ENCODE measurements at places on chromosomes 6 and 20.

DNA sequence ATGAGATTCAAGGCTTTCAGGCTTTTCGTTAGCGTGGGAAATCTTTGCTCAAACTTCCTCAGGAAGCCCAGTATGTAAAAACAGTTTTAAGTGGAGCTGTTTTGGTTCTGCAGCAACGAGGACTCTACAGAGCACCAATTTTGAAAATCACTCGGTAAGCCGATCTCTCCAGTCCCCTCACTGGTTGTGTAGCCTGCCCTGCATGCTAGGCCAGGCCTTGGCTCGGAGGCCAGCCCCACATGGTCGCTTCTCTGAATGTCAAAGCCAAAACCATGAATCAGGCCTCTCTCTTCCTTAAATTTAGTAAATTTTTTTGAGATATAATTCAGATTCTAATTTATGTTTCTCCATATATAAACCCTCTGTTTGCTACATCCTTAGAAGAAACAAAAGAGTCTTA lies 108.0 kb downstream of the CHD6 start:
- no peak for DNase-seq

DNA sequence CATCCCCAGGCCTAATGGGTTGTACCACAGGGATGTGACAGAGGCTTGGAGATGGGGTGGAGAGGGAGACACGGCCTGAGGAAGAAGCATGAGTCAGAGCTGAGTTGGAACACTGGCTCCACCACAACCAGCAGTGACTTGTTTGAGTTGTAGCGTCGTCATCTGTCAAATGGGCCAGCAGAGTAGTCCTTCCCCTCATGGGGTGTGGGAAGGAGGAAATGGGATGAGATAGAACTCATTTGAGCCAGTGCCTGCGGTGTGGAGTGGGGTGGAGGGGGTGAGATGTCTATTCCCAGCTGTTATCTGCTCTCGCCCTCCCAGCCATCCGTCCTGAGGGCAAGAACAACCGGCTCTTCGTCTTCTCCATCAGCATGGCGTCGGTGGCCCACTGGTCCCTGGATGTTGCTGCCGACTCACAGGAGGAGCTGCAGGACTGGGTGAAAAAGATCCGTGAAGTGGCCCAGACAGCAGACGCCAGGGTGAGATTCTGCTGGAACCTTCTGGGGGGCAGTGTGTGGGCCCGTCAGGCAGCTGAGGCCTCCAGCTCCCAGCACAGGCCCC lies 32.5 kb downstream of the PLCG1 start:
- no peak for DNase-seq

DNA sequence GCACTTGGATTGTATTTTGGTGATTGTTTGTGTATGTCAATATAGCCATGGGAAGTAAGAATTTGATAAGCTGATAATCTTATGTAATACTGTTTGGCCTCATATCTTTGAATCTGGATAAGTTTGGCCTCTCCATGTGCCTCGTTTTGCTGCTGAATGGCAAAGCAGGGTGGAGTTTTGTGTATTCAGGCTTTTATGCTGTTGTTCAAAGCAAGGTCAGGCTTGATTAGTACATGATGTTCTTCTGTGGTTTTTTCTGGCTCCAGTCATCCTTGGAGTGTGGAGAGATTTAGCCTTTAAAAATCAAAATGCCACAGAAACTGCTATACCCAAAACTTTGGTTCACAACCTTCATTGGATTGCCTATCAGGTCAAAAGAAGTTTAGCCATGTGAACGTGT lies 728.9 kb upstream of the GJE1 start:
- DNase-seq: no peak

GRCh38 chr6:46410334-46410953 lies 80.8 kb downstream of the RCAN2 start:
- no peak for DNase-seq

- DNase-seq: no peak
Measured at GRCh38 chr20:62483613-62484458, 8.0 kb upstream of the GATA5 start.

- no peak for DNase-seq
Measured at GRCh38 chr20:46774236-46774635, 64.8 kb downstream of the SLC2A10 start.

GRCh38 chr6:74319292-74319691 lies 623.3 kb downstream of the CD109 start:
- no peak for DNase-seq

DNA sequence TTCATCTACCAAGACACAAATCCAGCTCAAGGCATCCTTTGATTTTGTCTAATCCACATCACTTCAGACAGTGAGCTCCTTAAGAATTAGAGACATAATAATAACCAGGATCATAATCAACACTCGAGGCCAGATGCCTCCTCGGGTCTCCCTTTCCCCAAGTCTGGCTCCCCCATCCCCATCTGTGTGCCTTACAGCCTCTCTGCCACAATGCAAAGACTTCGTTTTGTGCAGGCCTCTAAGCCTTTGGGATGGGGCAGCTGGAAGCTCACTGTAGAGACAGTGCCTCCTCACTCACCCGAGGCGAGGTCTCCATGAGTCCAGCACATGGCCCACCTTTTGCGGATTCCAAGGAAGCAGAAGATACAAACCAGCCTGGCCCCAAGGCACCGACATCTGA lies 30.3 kb downstream of the LRFN2 start:
- no peak for DNase-seq

DNA sequence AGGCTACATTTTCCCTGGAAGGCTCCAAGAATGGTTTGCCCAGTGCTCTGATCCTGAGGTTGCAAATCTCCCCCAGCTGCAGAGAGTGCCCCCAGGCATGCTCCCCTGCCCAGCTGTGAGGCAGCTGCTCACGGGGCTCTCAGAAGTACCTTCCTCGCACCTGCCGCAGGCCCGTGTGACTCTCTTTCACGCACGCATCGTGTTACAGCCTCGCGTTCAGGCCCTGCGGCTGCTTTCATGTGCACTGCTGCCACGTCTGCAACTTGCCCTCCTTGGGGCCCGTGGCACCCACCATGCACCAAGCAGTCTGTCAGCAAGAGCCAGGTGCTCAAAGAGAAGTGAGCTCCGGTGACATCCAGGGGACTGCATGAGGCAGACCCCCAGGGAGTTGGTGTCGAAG lies 28.6 kb upstream of the SPO11 start:
- DNase-seq: no peak

Data from stimulated activated CD4-positive, alpha-beta T cell treated with anti-CD3 and anti-CD28 coated beads, Interleukin-15, amount 100 ng/mL, for 1 hour (primary cell).